Naive B cell (primary cell): ENCODE measurements at places on chromosomes 7 and 10. TPM values are rescaled to one million over a fixed set of nuclear protein-coding genes. Genes with fewer than 3 reads are reported as not detected.

DNA sequence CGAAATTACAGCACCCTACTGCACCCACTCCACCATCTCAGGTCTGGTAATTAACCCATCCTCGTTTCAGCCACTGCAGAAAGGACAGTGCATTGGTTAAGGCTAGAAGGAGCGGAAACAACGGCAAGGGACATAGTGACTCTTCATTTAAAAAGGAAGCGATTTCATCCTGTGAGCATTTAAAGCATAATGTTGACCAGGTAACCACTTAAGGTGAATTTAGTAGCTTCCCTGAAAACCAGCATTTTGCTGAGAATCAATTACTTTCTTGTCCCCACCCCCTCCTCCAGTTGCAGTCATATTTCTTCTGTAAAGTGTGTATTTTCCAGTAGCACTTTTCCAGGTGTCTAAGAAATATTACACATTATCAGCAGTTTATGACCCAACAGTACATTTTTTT is 821 bp upstream of the JAZF1 start:
- H3K36me3 ChIP-seq, result no peaks in the 10 kb centered on the region
- H3K4me3 ChIP-seq, result peak overlapping the region; percentile 91
- DNase-seq, result no peak

GRCh38 chr7:75694638-75695399 is 43.9 kb downstream of the HIP1 start:
- H3K4me3 ChIP-seq, result no peak overlapping the region
- no peaks in the 10 kb centered on the region for H3K36me3 ChIP-seq
- peaks cover 44% of the 10 kb centered on the region for H3K4me1 ChIP-seq
- peak overlapping the region; percentile 28 for H3K27ac ChIP-seq

DNA sequence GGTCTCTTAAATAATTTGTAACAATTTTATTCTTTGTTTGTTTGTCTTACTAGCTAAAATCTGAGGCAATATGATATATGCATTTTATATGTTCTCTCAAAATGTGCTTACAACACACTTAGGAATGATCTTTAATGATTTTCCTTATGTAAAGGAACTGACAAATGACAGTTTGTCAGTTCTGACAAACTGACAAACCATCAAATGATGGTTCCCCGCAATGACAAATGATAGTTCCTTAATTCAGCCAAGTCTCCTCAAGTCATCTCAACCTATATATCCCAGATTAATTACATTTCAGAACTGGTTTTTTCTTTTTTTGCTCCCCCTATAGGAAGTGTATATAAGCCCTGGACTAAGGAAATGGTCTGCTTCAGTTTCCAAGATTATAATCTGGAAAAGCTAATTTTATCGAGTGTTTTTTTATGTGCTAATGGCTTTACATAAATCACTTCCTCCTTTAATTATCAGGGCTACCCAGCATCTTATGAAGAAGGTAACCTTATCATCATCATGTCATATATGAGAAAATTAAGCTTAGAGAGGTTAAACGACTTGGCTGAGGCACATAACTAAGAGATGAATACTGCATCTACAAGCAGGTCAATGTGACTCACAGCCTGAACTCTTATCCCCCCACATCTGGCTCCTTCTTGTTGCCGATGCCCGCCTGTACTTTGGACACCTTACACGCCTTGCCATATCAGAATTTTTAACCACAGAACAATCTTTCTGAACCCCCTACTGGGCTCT is 75.1 kb downstream of the RELN start:
- H3K4me1 ChIP-seq, result no peaks in the 10 kb centered on the region
- H3K27ac ChIP-seq, result no peak overlapping the region
- no peaks in the 10 kb centered on the region for H3K36me3 ChIP-seq
- H3K4me3 ChIP-seq, result no peak overlapping the region
- no peak for DNase-seq
- H3K27me3 ChIP-seq, result peaks cover 8% of the 10 kb centered on the region

- H3K27ac ChIP-seq, result no peak overlapping the region
- H3K4me1 ChIP-seq, result no peaks in the 10 kb centered on the region
- no peak overlapping the region for H3K4me3 ChIP-seq
Measured at GRCh38 chr10:111290649-111291048, 213.8 kb downstream of the ADRA2A start.

DNA sequence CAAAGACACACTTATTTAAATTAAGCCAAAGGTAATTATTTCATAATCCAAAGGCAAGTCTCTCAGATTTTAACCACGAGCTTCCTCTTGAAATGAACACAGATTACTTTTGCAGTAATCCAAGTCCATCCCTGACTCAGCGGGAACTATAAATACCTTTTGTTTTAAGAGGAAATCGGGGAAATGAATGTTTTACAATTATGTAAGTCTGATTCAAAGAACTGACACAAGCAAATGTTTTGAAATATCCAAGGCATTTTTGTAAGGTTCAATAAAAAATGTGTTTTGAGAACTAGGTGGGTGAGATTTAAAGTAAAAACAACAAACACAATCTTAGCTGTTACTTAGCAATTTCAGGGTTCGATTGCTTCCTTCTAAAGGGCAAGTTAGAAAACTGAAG is 179.8 kb upstream of the ASAH2 start:
- peaks cover 27% of the 10 kb centered on the region for H3K36me3 ChIP-seq
- no peak for DNase-seq
- peaks cover 11% of the 10 kb centered on the region for H3K4me1 ChIP-seq
- H3K4me3 ChIP-seq, result no peak overlapping the region

DNA sequence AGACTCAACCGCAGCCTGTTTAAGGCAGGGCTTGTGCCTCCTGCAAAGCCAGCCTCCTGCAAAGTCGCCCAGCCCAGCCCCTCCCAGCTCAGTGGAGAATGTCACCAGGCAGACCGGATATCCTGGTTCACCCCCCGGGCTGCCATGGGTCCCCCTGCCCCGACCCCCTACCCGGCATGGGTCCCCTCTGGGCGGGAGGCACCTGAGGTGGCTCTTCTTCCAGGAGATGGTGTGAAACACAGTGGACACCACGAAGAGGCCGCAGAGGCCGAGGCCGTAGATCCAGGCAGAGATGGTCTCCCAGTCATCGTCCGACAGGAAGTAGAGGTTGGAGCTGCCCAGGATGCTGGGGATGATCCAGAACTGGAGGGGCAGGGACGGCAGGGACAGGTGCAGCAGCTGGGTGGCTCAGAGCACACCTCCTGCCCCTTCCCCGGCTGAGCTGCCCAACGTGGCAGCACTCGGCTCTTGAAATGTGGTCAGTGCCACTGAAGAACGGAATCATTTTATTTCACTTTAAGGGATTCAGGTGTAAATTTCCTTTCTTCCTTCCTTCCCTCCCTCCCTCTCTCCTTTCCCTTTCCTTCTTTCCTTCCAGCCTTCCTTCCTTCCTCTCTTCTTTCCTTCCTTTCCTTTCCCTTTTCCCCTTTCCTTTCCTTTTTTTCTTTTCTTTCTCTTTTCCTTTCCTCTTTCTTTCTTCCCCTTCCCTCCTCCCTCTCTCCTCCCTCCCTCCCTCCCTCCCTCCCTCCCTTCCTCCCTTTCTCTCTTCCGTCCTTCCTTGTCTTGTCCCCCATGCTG is 36.7 kb upstream of the RADIL start:
- H3K36me3 ChIP-seq, result no peaks in the 10 kb centered on the region
- H3K27me3 ChIP-seq, result no peaks in the 10 kb centered on the region
- no peak overlapping the region for H3K27ac ChIP-seq
- no peak overlapping the region for H3K4me3 ChIP-seq
- H3K4me1 ChIP-seq, result no peaks in the 10 kb centered on the region

GRCh38 chr10:22243321-22243720 is 25.5 kb upstream of the EBLN1 start:
- no peaks in the 10 kb centered on the region for H3K36me3 ChIP-seq
- no peak for DNase-seq
- H3K4me3 ChIP-seq, result no peak overlapping the region
- H3K4me1 ChIP-seq, result peaks cover 7% of the 10 kb centered on the region
- H3K27me3 ChIP-seq, result no peaks in the 10 kb centered on the region

GRCh38 chr7:44094883-44095592 is 9.1 kb upstream of the AEBP1 start:
- no peaks in the 10 kb centered on the region for H3K27me3 ChIP-seq
- H3K4me1 ChIP-seq, result peaks cover 40% of the 10 kb centered on the region
- no peak overlapping the region for H3K4me3 ChIP-seq

- no peaks in the 10 kb centered on the region for H3K36me3 ChIP-seq
- H3K27me3 ChIP-seq, result peaks cover 63% of the 10 kb centered on the region
- H3K27ac ChIP-seq, result no peak overlapping the region
- peaks cover 13% of the 10 kb centered on the region for H3K4me1 ChIP-seq
- H3K4me3 ChIP-seq, result peak overlapping the region; percentile 80
Measured at GRCh38 chr7:116672596-116673456, 830 bp downstream of the MET start.

DNA sequence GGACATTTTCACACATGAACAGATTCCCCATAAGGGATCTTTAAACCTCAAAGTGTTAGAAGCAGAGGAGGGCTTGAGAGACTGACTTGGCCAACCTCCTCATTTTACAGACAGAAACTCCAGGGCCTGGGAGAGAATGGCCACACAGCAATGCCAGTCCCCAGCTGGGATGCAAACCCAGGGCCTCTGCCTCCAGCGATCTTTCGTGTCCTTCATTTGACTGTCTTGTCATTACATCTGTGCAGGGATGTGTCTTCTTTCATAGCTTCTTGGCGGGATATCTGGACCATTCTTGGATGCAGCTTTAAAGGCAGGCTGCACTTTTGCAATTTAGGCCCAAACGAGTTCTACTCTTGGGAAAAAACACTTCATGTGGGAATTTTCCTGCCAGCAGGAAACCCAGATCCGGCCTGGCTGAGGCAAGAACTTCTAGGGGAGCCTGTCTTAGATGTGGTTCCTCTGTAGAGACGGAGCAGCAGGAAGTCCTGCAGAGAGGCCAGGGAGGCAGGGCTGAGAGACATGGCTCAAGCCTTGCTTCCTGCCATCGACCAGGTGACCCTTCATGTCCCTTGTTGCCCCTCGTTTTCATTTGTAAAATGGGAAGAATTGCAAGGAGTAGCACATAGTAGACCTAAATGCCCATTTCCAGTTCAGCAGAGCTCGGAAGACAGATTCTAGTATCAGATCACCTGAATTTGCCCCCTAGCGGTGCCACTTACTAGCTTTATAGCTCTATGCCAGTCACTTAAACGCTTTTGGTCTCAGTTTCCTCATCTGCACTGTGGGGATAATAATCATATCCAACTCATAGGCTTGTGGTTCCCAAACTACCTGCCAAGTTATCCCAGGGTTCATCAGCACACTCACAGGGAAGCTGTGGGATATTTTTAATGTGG is 43.9 kb upstream of the SLC29A3 start:
- DNase-seq, result no peak
- H3K4me3 ChIP-seq, result no peak overlapping the region
- H3K4me1 ChIP-seq, result no peaks in the 10 kb centered on the region
- no peaks in the 10 kb centered on the region for H3K27me3 ChIP-seq
- no peak overlapping the region for H3K27ac ChIP-seq

GRCh38 chr7:54839575-54840213 is 80.7 kb upstream of the SEC61G start:
- no peak overlapping the region for H3K4me3 ChIP-seq
- H3K4me1 ChIP-seq, result no peaks in the 10 kb centered on the region
- H3K27me3 ChIP-seq, result no peaks in the 10 kb centered on the region

GRCh38 chr10:126059076-126059826 is 162.9 kb downstream of the FANK1 start:
- H3K27ac ChIP-seq, result no peak overlapping the region
- H3K27me3 ChIP-seq, result peaks cover 51% of the 10 kb centered on the region
- H3K4me3 ChIP-seq, result no peak overlapping the region
- no peaks in the 10 kb centered on the region for H3K36me3 ChIP-seq
- no peaks in the 10 kb centered on the region for H3K4me1 ChIP-seq
- DNase-seq, result no peak

GRCh38 chr10:113162960-113163359 is 212.9 kb downstream of the TCF7L2 start:
- H3K27me3 ChIP-seq, result no peaks in the 10 kb centered on the region
- no peak overlapping the region for H3K27ac ChIP-seq
- no peaks in the 10 kb centered on the region for H3K36me3 ChIP-seq
- H3K4me1 ChIP-seq, result no peaks in the 10 kb centered on the region
- DNase-seq, result no peak

- no peak for DNase-seq
- no peak overlapping the region for H3K27ac ChIP-seq
- no peaks in the 10 kb centered on the region for H3K36me3 ChIP-seq
- H3K4me3 ChIP-seq, result no peak overlapping the region
Measured at GRCh38 chr7:104252409-104253134, 44.8 kb upstream of the ORC5 start.

DNA sequence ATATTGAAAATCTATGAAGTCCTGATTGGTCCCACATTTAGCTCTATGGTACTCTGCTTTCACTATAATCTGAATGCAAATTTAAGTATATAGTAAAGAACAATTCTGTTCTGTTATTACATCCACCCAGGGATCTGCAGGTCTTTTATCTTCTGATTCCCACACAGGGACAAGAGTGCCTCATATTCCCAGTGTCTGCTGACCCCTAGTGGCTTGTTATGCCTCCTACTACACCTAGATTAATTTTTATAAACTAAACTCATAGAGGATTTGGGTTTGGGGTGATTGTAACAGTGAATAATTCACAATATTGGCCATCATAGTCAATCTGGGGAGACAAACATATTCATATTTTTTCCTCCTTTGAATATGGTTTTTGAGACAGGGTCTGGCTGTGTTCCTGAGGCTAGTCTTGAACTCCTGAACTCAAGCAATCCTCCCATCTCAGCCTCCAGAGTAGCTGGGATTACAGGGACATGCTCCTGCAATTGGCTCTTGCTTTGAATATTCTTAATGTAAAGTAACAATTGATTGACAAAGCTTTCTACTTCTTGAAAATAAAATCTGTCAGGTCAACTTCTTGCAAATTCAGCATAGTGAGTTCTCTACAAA is 282.1 kb downstream of the KCND2 start:
- H3K4me3 ChIP-seq, result no peak overlapping the region
- H3K36me3 ChIP-seq, result no peaks in the 10 kb centered on the region
- no peak for DNase-seq
- no peaks in the 10 kb centered on the region for H3K4me1 ChIP-seq
- no peak overlapping the region for H3K27ac ChIP-seq
- H3K27me3 ChIP-seq, result no peaks in the 10 kb centered on the region

DNA sequence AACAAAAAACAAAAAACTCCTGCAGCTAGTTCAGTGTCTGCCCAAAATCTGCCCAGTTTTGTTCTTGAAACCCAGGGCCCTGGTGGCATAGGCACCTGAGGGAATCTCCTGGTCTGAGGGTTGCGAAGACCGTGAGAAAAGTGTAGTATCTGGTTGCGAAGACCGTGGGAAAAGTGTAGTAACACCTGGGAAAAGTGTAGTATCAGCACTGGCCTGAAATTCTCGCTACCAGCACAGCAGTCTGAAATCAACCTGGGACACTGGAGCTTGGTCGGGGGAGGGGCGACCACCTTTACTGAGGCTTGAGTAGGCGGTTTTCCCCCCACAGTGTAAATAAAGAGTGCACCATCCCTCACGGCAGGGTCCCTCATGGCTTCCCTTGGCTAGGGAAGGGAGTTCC is 82.5 kb upstream of the SP4 start:
- no peaks in the 10 kb centered on the region for H3K27me3 ChIP-seq
- no peaks in the 10 kb centered on the region for H3K36me3 ChIP-seq
- no peak for DNase-seq

PRXL2A gene
- polyA plus RNA-seq, result 8.3 TPM

EBLN1 gene
- polyA plus RNA-seq, result not detected

FGFR2 gene
- not detected for polyA plus RNA-seq
